ENCODE measurements at places on chromosomes 2 and 18. TPM values are rescaled to one million over a fixed set of nuclear protein-coding genes. Genes with fewer than 3 reads are reported as not detected.

Gene CPO
- not detected for total RNA-seq

Gene CBLN2
- total RNA-seq = 0.42 TPM

Gene SEPTIN10
- 35.9 TPM for total RNA-seq

- no peak overlapping the region for H3K27ac ChIP-seq
- H3K4me1 ChIP-seq = no peaks in the 10 kb centered on the region
- DNase-seq = no peak
- no peak overlapping the region for H3K4me3 ChIP-seq
- H3K36me3 ChIP-seq = no peaks in the 10 kb centered on the region
Observed at GRCh38 chr2:66202586-66202985, 232.3 kb upstream of the MEIS1 start.

DNA sequence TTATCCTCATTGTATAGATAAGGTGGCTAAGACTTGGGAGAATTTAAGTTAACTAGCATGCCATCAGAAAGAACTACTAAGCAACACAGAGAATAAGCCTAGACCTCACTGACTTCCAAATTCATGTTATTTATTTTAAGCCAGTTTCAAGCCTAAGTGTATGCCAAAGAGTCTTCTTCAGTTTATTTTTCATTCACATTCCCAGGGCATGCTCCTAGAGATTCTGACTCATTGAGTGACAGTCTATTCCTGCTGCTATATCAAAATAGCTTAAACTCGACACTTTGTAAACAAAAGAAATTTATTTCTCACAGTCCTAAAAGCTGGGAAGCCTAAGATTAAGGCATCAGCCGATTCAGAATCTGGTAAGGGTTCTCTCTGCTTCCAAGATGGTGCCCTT is 467.1 kb downstream of the MBD2 start:
- H3K4me1 ChIP-seq = no peaks in the 10 kb centered on the region
- no peaks in the 10 kb centered on the region for H3K27me3 ChIP-seq
- no peak overlapping the region for H3K27ac ChIP-seq
- no peak for DNase-seq
- H3K36me3 ChIP-seq = no peaks in the 10 kb centered on the region
- H3K4me3 ChIP-seq = no peak overlapping the region

DNA sequence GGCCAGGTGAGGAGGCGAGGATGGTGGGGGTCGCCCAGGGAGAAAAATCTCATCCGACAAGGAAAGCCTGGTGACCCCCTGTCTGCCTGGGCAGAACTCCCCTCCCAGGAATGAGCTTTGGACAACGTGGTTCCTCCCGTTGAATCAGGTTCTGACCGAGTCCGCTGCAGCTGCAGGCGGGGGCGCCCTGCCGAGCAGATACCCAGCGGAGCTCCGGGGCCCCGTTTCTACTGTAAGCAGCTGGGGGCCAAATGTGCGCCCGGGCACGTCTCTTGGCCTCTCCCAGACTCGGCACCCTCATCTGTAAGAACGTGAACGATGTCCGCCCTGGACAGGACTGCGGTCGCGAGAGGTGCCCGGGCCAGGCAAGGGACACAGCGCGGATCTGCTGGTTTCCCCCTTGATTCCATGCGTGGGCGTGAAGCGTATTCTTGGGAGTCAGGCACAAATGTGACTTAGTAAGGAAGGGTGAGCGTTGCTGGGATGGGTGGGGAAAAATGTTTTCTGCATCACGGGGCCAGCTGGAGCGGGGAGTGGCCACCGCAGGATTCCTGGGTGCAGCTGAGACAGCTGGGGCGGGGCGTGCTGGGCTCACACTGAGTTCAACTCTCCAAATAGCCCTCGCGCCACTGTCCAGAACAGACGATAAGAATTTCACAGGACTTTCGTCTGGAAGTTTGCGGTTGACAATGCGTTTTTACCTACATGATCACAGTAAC is 20.2 kb upstream of the TUBB6 start:
- peaks cover 7% of the 10 kb centered on the region for H3K27me3 ChIP-seq
- peaks cover 11% of the 10 kb centered on the region for H3K4me1 ChIP-seq
- no peaks in the 10 kb centered on the region for H3K36me3 ChIP-seq
- H3K27ac ChIP-seq = no peak overlapping the region

- H3K4me3 ChIP-seq = no peak overlapping the region
- H3K27me3 ChIP-seq = no peaks in the 10 kb centered on the region
- H3K36me3 ChIP-seq = no peaks in the 10 kb centered on the region
- no peak overlapping the region for H3K27ac ChIP-seq
- no peak for DNase-seq
- H3K4me1 ChIP-seq = no peaks in the 10 kb centered on the region
Observed at GRCh38 chr2:36513661-36514060, 84.3 kb downstream of the FEZ2 start.

DNA sequence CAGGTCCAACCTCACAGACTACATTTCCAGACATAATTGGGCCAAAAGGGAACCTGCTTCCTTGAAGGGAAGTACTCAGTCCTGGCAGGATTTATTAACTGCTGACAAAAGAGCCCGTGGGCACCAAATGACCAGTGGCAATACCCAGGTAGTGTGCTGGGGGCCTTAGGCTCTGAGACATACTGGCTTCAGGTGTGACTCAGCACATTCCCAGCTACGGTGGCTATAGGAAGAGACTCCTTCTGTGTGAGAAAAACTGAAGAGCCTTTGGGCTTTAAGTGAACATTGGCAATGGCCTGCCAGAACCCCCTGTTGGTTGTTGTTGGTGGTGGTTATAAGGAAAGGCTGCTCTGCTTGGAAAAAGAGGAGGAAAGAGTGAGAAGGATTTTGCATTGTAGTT is 401.8 kb downstream of the KCNJ3 start:
- H3K4me3 ChIP-seq = no peak overlapping the region
- H3K4me1 ChIP-seq = no peaks in the 10 kb centered on the region
- no peak for DNase-seq
- H3K27ac ChIP-seq = no peak overlapping the region
- H3K27me3 ChIP-seq = no peaks in the 10 kb centered on the region
